HTR-8/SVneo (cell line): ENCODE measurements at places on chromosomes 16 and 17.

DNA sequence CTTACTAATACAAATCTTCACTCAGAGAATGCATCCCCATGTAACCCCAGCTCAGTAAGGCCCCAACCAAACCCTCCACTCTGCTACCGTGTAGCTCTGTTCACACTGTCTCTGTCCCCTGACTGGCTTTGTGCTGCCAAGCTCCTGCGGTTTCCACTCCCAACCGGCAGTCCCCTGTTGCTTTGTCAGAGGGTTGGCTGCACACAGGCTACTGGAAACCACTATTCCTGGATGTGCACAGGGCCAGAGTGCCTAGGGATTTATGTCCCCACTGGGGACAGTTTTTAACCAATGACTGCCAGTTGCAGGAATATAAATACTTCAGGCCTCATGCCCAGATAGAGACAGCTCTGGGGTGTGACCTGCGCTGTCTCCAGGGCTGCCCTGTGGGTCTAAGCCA is 157.1 kb upstream of the C16orf82 start:
- no peak for DNase-seq

DNA sequence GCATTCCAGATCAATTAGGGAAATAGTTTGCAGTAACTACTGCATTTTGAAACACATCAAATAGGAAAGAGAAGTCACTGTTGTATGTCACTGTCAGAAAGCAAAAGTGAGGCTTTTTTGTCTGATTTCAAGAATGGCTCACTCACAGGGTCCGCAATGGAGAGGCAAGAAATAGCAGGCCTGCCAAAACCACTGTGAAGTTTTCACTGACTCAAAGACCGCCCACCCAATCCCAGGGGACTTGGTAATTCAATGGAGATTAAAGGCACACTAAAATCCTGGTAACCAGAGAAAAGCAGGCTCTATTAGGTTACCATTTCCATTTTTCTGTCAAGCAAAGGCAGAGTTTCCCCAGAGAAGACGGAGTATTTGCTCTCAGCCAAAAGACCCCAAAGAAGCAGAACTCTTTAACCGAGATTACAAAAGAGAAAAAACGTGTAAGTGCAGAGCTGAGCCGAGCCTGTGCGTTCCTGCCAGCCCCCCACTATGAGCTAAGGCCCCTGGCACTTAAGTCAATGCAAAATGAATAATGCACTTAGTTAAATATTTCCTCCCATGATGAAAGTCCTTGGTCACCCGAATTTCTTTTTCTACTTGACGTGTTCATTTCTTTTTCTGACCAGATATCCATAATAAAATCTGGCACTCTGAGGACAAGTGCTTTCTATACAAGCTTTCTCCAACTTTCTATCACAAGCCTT is 57.0 kb downstream of the FOXL1 start:
- no peak for DNase-seq

- DNase-seq, result no peak
Measured at GRCh38 chr16:58187665-58188421, 10.1 kb downstream of the CSNK2A2 start.

GRCh38 chr16:55515111-55515510 is 6.2 kb downstream of the LPCAT2 start:
- DNase-seq, result no peak

GRCh38 chr17:77320044-77320440 is 179.3 kb downstream of the SEC14L1 start:
- no peak for DNase-seq

GRCh38 chr17:78020717-78021108 is 62.2 kb downstream of the TNRC6C start:
- DNase-seq, result no peak

DNA sequence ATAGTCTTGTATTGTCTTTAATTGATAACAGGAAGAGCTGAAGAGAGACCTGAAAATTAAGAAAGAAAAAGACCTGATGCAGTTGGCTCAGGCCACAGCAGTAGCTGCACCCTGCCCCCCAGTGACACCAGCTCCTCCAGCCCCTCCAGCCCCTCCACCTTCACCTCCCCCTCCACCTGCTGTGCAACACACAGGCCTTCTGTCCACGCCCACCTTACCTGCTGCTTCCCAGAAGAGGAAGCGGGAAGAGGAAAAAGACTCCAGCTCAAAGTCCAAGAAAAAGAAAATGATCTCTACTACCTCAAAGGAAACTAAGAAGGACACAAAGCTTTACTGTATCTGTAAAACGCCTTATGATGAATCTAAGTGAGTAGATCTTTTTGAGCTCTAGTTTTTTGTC is 36.8 kb downstream of the C17orf58 start:
- DNase-seq, result no peak

- DNase-seq, result no peak
Measured at GRCh38 chr17:17537311-17538099, 41.3 kb upstream of the RASD1 start.

- DNase-seq, result no peak
Measured at GRCh38 chr17:51016099-51016498, 104.6 kb downstream of the SPAG9 start.

DNA sequence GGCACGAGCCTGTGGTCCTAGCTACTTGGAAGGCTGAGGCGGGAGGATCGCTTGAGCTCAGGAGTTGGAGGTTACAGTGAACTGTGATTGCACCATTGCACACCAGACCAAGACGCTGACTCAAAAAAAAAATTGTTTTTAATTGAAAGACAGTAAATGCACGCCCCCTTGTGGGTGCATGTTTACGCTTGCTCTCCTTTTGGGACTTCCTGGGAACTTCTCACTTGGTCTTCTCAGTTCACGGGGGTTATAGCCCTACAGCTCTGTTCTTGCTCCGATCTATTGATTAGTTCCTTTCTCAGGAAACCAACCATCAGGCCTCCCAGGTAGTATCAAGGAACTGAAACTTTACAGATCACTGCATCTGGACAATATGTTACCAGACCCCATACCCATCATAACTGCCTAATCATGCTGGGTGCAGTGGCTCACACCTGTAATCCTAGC is 14.2 kb upstream of the RIPOR1 start:
- no peak for DNase-seq

DNA sequence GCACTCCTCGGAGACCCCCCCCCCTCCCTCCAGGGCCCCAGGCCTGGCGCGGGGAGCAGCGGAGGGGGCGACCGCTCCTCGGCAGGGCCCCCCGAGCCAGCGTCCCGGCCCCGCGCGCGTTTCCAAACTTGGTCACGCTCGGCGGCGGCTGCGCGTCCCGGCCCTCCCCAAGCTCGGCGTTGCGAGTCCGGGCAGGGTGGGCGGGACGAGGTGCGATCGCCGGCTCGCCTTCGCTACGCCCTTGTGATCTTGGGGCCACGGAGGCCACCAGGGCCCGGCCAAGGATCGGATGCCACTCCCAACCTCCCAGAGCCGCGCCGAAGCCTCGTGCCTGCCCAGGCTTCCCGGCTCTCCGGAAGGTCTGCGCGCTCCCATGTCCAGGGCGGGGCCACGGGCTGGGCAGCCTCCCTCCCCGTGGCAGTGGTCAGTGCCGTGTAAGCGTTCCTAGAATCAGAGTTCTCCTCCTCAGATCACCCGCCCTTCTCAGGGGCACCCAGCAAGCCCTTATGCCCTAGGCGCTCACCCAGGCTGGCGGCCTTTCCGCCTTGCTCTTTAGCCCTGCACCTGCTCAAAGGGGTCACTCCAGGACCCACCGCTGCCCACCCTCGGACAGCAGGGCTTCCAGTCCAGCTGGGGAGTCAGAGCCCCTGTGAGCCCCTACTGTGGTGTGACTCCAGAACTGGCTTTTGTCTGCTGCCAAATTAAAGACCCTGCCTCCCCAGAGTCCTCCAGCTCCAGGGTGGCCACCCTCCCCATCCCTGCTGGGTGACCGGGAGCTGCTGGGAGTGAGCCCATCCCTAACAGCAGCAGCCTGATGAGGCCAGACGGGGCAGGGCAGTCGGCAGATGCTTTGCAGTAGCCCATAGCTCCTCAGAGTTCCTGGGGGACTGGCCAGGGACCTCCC is 12.2 kb upstream of the MRPS23 start:
- no peak for DNase-seq

DNA sequence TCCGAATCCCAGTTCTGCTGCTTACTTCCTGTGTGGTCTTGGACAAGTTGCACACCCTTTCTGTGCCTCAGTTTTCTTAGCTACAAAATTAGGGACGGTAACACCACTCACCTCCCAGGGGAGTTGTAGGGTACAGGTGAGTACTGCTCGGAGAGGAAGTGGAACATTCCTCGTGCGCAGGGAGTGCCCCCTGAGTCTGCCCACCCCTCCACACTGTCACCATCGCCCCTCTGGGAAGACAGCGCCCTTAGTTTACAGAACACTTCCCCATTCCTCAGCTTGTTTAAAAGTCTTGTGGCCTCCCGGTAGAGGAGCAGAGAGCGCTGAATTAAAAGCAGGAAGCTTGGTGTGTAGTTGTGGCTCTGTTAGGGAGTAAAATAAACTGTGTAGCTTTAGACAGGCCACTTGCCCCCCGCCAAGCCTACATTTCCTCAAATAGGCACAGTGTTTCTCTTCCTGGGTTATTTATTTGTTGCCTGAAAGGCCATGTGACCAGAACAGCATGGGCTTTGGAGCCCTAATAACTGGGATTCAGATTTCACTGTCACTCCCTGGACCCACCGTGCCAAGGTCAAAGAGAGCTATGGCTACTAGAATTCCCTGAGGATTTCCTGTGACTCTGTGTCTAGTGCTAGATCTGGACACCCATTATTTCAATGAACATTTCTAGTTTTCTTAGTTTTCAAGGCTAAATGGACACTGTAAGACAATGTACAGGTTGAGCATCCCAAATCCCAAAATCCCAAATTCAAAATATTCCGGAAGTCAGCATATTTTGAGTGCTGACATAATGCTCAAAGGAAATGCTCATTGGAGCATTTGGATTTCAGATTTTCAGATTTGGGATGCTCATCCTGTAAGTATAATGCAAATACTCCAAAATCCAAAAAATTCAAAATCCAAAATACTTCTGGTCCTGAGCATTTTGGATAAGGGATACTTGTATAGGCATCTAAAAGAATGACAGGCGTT is 372.5 kb downstream of the SNX29 start:
- no peak for DNase-seq

GRCh38 chr16:67613808-67614207 is 31.1 kb upstream of the CARMIL2 start:
- DNase-seq, result no peak

GRCh38 chr16:11768849-11769248 is 26.2 kb upstream of the TXNDC11 start:
- no peak for DNase-seq

GRCh38 chr17:49195751-49196150 is 14.6 kb downstream of the GNGT2 start:
- DNase-seq, result no peak

DNA sequence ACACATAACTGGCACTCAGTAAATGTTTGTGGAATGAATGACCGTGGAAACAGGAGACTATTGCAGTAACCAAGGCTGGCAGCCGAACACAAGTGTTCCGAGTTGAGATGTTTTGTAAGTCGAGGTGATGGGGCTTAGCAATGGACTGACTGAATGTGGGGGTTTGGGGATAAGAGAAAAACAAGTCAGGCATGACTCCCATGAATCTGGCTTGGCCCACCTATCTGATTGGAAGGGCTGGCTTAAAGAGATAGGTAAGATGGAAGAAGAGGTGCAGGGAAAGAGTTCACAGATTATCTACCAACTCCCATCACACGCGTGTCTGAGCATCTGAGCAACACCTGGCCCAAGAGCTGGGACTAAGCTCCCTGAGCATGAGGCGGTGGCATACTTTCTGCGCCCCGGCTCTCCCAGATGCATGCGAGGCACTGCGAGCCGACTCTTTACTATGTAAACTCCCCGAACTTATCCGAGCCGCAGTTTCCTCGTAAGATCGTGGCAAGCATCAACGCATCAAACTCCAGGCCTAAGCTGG is 539 bp downstream of the IFT20 start:
- DNase-seq, result no peak

DNA sequence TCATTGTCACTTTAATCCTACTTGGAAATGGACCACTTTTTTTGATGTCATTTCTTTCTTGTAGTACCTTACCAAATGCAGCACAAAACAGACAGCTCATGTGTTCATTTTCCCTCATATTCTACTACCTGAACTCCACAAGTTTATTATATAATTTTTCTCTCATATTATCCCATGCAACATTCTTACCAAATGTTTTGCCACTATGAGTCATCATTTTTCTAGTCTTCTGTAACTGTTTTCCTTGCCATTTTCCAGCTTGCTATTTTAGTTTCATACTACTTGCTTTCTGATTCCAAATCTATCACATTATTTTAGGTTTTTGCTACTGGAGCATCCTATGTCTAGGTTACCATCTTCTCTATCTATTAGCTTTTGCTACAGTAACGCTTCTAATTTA is 332.7 kb downstream of the ZFHX3 start:
- DNase-seq, result no peak

GRCh38 chr17:336110-337021 is 16.2 kb downstream of the RPH3AL start:
- DNase-seq, result no peak

- DNase-seq, result no peak
Measured at GRCh38 chr17:16255481-16255921, 38.5 kb downstream of the PIGL start.

GRCh38 chr16:15864939-15865338 is 8.1 kb upstream of the MYH11 start:
- no peak for DNase-seq
